ENCODE measurements at places on chromosomes 6 and 20.

GRCh38 chr6:72246926-72247325 is 360.6 kb downstream of the RIMS1 start:
- no peak for DNase-seq

- DNase-seq: no peak
Observed at GRCh38 chr6:151176911-151177770, 62.6 kb upstream of the AKAP12 start.

- no peak for DNase-seq
Observed at GRCh38 chr6:51350308-51350904, 531.7 kb downstream of the TFAP2B start.

GRCh38 chr20:9134346-9134745 is 65.5 kb downstream of the PLCB4 start:
- no peak for DNase-seq

GRCh38 chr20:40728470-40728869 is 39.4 kb upstream of the MAFB start:
- DNase-seq: no peak

DNA sequence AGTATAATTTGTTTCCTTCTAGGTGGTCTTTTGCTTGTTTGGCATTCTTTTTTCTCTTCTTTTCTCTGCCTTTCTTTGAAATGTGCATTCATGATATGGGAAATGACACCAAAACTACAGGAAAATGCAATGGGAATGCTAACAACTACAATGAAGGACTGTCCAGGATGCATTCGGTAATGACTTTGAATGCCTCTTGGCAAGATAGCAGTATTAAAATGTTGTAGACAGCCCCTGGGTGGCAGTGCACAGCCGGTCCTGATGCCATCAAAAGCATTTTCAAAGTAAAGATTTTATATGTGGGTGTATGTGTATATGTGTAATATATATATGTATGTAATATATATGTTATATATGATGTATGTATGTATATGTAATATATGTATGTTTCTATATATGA is 218.8 kb upstream of the MMS22L start:
- DNase-seq: no peak

- DNase-seq: no peak
Observed at GRCh38 chr6:167054987-167055386, 55.8 kb downstream of the CEP43 start.

GRCh38 chr6:11722220-11722619 is 56.4 kb downstream of the ADTRP start:
- DNase-seq: no peak

- no peak for DNase-seq
Observed at GRCh38 chr6:146029573-146030184, 817 bp downstream of the GRM1 start.

DNA sequence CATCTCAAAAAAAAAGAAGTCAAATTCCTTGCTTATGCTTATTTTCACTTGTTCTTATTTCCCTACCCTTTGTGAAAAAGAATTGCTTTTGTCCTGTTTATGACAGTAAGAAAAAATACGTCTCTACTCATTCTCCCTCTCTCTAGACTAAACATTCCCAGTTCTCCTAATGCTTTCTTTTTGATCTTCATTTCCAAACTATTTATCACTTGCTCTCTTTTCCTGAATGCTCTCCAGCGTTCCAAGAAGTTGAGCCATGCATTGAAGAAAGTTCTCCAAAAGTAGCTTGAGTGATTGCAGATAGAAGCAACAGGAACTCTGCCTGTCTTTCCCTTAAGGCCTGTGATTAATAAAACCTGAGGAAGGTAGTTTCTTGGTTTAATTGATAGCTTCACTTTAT is 53.1 kb upstream of the TMEM170B start:
- no peak for DNase-seq

DNA sequence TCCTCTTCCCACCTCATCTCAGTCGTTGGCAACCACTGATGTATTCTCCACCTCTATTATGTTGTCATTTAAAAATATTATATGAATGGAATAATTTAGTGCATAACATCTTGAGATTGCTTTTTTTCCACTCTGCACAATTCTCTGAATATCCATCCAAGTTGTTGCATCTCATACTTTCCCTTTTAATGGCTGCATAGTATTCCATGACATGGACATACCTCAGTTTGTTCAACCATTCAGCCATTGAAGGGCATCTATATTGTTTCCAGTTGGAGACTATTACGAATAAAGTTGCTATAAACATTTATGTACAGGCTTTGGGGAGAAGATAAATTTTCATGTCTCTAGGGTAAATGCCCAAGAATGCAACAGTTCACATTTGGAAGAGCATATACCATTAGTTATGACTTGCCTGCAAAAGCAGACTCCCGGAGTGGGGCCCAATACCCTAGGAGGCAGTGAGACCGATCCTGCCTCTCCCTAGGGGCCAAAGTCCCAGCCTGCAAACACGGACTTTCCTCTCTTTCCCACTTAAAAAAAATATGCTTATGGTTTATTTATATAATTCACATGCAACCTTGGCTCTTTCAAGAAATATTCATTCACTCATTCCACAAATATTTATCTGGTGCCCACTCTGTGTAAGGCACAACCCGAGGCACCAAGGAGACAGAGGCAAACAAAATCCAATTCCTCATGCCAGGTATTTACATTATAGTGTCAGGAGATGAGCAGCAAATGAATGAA is 227.0 kb upstream of the PMEPA1 start:
- no peak for DNase-seq

DNA sequence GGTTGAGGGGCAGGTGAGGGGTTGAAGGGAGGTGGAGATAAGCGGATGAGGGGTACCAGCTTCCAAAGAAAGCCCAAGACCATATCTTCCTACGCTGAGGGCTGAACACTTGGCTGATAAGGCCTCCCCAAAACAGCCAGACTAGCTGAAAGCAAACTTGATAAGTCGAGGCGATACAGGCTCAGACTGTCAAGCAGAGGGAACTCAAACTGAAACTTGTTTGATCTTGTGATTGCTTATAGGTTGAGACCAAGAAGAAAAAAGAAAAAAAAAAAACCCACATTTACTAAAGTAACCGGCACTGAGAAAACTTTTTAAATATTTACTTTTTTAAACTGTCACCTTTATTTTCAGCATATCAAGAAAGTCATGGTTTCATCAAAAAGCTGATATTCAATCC is 73.6 kb downstream of the TRERF1 start:
- DNase-seq: no peak

DNA sequence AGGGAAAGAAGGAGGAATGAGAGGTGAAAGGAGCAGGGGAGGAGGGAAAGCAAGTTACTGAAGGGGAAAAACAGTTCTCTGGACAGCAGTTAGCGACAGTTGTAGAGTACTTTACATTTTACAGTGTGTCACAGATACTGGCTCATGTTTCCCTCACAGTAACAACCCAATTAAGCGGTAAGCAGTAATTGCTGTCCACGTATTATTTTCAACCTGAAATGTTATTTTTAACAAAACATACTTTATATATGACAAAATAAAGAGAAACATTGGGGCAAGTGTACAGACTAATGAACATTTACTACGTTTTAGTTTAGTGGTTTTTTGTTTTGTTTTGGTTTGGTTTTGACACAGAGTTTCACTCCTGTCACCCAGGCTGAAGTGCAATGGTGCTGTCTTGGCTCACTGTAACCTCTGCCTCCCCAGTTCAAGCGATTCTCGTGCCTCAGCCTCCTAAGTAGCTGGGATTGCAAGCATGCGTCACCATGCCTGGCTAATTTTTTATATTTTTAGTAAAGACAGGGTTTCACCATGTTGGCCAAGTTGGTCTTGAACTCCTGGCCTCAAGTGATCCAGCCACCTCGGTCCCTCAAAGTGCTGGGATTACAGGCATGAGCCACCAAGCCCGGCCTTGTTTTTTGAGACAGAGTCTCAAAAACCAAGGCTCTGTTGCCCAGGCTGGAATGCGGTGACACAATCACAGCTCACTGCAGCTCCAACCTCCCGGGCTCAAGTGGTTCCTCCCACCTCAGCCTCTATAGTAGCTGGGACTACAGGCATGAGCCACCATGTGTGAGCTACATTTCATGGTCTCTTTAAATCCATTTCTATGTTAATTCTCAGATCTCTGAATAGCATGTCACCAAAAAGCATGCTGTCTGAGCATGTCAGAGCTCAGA is 22.6 kb upstream of the BTN3A2 start:
- DNase-seq: no peak

DNA sequence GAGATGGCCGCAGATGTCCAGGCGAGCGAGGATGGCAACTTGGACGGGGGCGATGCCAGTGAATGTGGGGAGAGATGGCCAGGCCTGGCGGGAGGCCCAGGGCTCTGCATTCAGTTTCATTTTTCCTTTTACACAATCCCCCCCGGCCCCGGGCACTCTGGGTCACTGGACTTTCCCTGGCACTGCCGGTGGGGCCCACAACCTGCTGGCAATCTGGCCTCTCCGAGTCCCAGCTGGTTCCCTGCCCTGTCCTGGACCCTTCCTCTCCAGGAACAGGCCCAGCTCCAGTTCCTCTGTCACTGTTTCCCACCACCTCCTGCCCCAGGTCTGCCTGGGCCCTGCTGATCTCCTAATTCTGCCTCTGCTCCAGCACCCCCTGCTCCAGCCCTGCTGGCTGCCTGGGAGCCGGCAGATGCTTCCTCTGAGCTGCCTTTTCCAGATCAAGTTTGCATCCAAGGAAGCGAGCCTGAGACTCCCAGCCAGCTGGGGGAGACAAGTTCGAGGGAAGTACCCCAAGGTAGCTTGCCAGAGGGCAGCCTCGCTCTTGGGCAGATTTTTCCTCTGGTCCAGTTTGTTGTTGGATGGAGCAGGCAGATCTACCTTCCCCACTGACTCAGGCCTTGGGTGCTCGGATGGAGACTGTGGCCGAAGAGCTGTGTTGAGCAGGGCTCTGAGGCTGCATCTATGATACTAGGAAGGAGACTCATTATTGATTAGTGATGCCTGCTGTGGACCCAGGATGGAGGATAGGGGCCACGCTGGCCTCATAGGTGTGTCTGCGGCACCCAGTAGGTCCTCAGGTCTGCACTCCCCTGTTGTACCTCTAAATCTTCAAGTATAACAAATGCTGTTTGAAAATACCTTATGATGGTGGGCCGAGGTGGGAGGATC is 83.2 kb downstream of the CEBPB start:
- DNase-seq: no peak

DNA sequence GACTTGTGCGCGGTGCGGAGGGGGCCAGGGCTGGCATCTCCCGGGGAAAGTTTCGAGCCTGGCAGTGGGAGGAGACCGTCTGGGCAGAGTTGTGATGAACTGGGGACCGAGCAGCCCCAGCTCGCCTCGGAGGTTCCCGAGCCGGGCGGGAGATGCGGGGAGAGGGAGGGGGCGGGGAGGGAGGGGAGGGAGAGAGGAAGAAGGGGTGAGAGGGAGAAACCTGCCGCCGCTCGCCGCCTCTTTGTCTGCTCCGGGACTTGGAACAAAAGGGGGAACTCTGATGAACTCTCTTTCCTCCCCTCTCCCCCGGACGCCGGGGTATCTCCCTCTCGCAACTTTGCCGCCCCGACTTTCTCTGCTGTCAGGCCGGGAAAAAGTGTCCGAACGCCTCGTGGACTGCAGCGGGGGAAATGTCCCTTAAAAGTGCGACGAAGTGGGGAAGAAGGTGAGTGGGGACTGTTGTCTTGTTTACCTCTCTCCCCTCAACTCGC is 72.7 kb downstream of the SOX4 start:
- no peak for DNase-seq

- DNase-seq: no peak
Observed at GRCh38 chr6:16403831-16404230, 165.4 kb downstream of the GMPR start.

DNA sequence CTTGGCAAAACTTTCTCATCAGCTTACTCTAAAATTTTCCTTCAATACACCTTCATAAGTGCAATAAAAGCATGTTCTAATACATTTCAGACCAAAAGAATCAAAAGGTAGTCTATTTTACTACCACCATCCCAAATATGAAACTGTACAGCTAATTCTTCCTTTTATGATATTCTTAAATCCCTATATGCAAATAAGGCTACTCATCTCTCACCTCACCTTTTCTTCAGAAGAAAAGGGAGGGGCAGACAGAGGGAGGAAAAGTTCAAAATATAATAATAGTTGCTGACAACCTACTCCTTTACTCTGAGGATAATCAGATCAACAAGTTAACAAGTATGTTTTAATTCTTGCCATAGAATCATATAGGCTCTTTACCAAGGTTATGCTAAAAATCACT is 7.4 kb downstream of the C6orf120 start:
- DNase-seq: no peak
